ENCODE measurements at places on chromosomes 7 and 10.

DNA sequence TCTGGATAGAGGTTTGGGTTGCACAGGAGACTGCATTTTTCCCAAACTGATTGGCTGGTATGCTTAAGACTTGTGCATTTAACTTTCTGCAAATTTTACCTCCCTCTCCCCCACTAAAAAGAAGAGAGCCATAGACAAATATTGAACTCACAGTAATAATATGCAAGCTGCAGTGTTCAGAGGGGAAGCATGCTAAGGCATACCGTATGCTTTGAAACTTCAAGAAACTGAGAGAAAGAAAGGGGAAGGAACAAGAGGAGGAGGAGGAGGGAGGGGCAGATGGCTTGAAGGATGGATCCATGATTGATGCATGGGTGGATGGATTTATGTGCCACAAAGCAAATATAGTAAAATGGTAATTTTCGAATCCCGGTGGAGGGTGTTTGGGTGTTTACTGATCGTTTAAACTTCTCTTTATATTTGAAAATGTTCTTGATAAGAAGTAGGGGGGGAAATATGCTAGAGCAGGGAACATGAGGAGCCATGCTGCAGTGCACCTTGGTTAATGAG lies 7.8 kb upstream of the KLF6 start:
- DNase-seq, result no peak

- no peak for DNase-seq
These were observed 10.1 kb downstream of the HACD1 start for GRCh38 chr10:17607060-17607459.

- DNase-seq, result no peak
These were observed 120.8 kb downstream of the INHBA start for GRCh38 chr7:41582116-41582515.

- no peak for DNase-seq
These were observed 11.4 kb upstream of the TWIST1 start for GRCh38 chr7:19128856-19129255.

DNA sequence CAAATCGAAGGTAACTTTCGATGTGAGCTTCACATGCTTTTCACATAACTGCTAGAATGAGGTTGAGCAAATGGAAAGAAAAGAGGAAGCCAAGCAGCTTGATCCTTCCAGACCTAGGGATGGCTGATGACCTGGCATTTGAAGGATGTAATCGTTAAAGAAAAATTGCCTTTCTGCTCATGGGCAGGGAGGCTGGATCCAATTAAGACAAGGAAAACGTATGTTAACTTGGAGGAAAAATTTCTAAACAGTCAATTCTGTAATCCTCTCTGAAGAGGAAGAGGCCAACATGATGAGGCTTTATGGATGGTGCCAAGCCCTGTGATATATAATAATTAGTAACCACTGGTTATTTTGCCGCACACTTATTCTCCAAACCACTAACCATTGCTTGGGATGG lies 12.5 kb downstream of the GRK5 start:
- no peak for DNase-seq

DNA sequence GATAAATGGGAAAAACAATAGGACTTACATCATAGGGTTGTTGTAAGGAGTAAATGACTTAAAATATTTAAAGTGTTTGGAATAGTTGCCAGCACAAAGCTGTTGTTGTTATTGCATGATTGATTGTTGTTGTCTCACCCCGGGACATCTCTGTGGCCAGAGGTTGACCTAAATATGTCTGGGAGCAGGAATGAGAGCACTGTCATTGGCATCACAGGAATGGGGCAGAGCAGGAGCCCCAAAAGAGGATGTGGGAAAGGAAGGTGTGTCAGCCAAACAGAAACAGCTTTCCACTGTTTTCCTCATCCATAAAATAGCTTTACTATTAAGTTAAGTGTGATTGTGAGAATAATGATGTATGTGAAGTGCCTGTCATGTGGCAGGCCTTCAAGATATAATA lies 121.6 kb downstream of the TMEM168 start:
- DNase-seq, result no peak

DNA sequence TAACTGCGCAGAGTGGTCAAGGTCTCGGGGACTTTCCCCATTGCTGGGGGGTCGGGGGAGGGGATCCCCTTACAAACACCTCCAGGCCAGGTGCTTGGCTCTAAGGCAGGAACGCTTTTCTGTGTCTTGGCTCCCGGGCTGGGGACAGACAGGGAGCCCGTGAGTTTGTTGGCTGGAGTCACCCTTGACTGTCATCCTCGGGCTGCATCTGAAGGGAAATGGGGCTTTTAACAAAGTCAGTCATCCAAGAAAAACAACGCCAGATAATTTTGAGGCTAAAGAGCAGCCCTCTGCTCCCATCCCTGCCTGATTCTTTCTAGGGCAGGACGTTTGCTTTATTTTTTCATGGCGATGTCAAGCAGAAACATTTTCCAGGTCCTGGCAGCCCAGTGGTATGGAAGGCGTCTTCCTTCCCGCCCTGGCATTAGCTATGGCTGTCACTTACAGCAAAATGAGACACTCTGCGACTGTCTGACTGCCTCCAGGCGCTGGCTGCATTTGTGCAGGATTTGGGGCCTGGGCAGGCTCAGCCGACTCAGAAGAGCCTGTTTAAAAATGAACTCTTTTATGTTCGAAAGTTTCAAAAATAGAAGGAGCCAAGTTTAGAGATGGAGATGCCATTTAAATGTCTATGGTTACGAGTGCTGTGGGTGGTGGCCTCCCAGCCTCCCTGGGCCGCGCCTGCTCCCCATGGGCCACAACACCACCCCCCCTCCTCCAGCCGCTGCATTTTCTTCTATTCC lies 54.7 kb upstream of the TNS3 start:
- no peak for DNase-seq

DNA sequence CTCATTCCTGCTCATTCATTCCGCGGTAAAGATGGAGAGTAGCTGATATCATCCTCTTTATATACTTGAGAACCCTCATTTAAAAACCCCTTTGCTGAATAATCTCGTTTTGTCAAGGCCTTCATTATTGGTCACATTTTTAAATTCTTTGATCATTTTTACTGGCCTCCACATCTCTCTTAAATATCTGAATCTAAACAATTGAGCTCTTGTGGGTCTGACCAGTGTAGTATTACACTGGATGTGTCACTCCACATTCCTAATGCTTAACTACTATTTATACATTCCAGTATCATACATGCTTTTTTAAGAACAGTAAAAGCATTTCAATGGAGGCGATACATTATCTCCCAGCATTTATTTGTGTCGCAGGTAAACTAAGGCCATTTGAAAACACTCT lies 12.6 kb upstream of the PRPS1L1 start:
- DNase-seq, result no peak

DNA sequence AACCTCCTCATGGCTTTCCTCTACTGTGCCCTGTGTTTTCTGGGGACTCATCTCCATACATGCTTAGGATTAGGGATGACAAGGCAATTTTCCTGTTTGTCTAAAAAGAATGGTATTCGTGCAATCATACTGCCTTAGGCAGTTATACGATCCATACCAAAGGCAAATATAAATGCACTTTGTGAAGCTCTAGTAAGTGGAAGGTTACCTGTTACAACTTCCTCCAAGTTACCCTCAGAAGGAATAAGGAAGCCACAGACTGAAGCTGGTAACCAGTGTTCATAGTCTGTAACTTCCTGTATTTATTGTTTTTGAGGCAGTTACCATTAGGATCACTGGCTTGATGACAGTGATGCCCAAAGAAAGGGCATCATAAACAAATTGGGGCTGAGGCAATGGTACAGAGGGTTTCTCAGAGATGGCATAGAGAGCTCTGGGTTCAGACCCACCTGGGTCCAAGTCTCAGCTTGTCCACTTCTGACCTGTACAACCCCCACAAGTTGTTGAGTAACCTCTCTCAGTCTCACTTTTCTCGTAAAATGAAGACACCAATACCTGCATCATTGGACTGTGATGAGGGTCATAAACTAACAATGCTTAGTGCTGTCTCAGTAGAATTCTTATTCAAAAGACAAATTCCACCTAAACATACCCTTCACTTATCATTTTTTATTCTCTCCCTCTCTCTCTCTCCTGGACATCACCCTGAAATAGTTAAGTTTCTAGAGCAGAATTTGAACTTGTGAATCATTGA lies 138.2 kb downstream of the ELMO1 start:
- no peak for DNase-seq

- no peak for DNase-seq
These were observed 3.6 kb downstream of the ZSCAN21 start for GRCh38 chr7:100053215-100053614.

DNA sequence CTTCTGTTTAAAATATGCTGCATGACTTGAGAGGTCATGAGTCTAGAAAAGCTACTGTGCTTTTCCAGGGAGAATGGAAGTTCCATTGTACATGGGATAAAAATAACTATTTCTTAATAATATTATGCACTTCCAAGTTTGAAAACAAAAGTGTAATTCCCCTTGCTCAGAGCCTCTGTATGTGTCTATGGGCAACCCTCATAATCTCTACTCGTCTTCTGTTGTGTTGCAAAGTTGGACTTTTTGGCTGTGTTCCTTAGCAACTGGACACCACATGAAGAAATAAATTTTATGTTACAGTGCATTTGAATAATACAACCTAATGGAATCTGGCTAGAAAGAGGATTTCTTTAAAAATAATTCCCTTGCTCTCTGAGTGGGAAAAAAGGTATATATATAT lies 242.6 kb downstream of the TWIST1 start:
- DNase-seq, result no peak

- DNase-seq, result no peak
These were observed 4.1 kb downstream of the FHIP2A start for GRCh38 chr10:114825513-114826253.

DNA sequence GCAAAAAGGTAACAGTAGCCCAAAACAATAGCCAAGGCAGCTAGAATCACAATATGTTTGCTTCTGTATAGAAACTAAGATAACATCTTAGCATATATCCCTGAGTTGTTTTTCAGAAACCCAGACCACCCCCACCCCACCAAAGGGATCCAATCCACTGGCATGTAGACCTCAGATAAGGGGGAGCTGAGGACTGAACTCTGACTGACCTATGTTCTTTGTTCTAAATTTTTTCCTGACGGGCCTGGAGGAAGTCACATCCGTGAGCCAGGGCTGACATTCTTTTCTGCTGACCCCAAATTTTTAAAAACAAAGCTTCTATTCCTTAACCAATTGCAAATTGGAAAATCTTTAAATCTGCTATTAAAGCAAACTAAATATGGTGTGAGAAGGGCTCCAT lies 493.9 kb upstream of the IGFBP3 start:
- DNase-seq, result no peak

GRCh38 chr10:106941297-106942034 lies 223.0 kb downstream of the SORCS1 start:
- DNase-seq, result no peak

DNA sequence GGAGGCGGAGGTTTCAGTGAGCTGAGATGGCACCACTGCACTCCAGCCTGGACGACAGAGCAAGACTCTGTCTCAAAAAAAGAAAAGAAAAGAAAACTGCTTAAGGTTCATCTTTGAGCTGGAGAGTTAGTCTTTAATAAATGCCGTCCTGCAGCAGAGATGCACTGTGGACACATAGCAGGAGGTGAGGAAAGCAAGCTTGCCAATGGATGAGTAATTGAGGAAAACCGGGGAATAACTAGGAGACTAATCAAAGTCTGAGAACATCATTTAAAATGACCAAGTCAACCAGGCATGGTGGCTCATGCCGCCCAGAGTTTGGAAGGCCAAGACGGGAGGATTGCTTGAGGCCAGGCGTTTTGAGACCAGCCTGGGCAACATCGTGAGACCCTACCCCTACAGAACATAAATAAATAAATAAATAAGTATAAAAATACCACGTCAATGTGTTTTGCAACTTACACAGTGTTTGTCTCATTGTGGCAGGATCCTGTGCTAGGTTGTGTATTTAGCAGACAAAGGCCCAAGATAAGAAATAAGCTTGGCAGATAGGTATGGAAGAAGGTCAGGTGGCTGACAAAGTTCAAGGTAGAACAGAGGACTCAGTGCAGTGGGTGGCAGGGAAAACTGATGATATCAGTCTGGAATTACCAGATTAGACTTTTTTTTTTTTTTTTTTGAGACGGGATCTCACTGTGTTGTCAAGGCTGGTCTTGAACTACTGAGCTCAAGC lies 115.7 kb upstream of the KMT2C start:
- no peak for DNase-seq

- DNase-seq, result no peak
These were observed 6.5 kb downstream of the MDH2 start for GRCh38 chr7:76054123-76055120.

DNA sequence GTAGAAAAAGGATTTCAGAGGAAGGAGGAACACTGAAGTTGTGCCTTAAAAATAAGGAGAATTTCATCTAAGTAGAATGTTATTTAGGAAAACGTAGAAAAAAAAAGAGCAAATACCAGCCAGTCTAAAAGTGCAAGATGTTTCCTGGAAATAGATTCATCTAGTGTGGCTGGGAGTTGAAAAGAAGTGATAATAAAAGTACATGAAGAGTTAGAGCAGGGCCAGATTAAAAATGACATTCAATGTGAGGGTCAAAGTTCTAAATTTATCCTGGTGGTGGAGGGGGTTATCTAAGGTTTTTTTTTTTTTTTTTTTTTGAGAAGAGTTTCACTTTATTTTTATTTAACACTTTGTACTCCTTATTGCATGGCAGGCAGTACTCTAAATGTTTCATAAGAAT lies 289.3 kb downstream of the MDFIC start:
- DNase-seq, result no peak

GRCh38 chr10:94010886-94011285 lies 17.2 kb downstream of the PLCE1 start:
- no peak for DNase-seq

DNA sequence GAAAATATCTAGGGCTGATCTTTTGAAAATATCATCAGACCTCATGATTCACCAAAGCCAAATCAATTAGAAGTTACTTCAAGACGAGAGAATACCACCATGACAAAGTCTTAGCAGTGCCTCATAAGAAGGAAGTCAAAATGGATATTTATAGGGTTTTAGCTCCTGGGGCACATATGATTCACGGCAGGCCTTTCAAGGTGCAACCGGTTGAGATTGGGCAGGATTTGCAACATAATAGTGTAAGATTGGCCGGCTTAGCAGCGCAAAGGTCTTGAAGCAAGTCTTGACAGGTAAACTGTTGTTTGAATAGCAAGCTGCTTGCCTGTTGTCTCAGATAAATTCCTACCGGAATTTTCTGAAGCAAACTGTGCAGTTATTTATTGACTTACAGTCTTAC lies 17.5 kb downstream of the ADRB1 start:
- no peak for DNase-seq

- no peak for DNase-seq
These were observed 88.8 kb upstream of the ZMIZ1 start for GRCh38 chr10:78979938-78980337.

DNA sequence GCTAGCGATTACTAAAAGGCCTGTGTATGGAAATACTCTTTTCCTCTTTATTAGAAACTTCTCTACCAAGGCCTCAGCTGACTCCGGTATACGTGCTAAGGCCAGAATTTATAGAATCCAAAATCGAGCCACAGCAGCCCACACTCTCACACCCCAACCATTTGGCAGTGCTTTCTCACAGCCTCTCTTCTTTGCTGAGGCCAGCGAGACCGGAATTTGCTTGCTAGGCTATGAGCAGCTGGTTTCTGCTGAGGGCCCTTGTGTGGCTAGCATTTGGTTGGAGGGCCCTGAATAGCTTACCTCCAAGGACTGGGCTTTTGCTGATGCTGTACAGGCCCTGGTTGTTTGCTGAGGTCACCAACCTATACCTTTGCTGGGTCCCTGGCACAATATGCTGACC lies 46.1 kb downstream of the ITGB8 start:
- no peak for DNase-seq

Data from stimulated activated CD8-positive, alpha-beta memory T cell treated with anti-CD3 and anti-CD28 coated beads, Interleukin-4, amount 100 ng/mL, for 4 hours (primary cell).